T-helper 1 cell (primary cell): ENCODE measurements at places on chromosomes 13 and 19.

DNA sequence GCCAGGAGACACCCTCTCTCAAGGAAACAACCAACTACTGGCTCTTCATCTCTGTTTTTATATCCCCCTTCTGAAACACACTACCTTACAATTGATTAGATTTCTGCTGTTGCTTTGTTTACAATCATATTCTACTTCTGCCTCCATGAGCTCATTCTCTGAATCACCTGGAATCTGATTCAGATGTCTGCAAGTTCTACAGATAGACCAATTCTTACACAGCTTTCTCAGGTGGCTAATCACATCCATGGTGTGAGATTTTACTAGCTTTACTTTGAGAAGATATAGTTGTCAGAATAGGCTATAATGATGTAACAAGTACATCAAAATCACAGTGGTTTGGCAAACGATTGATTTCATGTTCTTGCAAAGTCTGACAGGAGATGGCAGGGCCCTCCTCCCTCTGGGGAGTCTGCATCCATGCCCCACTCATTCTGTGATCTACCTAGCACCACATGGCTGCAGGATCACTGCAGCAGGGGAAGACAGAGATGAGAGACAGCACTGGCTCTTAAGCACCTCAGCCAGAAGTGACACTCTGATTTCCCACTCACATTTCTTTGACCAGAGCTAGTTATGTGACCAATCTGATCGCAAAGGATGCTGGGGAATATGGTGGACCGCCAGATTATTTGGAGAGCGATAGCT is 243.7 kb downstream of the FOXO1 start:
- no peak for DNase-seq

DNA sequence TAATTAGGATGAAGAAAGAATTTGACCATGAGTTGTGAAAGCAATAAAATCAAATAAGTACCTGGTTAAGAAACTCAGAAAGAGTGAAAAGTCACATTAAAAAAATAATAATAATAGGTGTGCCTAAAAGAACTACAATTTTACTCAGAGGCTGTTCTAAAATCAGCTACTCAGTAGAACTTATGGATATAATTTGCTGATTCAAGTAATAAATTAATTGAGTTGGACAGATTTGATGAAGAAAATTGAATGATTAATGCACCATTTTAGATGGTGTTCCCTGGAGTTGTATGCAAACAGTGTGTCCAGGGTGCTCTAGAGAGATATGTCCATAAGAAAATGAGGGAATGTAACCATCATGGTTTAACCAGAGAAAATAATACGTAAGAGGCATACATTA is 2852.5 kb downstream of the PCDH9 start:
- DNase-seq: no peak

DNA sequence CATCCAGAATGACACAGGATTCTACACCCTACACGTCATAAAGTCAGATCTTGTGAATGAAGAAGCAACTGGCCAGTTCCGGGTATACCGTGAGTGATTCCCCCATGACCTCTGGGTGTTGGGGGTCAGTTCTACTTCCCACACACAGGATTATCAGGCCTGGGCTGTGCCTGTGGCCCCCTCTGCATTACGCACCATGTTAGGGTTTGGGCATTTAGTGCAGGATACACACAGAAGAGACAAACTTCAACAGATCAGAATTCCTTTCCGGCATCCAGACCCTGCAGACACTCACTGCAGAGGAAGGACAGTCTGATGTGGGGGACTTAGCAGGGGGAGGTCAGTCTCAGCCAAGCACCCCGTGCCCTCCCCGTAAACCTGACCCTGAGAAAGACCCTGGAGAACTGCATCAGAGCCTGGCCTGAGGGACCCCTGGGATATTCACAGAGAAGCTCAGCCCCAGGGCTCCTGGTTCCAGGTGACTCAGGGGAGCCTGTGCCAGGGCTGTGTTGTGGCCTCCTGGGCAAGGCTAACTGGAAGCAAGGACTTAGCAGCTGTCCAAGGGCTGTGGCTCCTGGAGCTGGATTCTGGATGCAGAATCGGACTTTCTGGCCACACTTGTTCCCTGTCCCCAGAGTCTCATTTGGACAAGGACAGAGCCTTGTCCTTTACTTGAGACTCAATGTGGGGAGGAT is 1.7 kb downstream of the CEACAM5 start:
- no peak for DNase-seq

- no peak for DNase-seq
Measured at GRCh38 chr19:28730791-28731512, 482.0 kb downstream of the UQCRFS1 start.

DNA sequence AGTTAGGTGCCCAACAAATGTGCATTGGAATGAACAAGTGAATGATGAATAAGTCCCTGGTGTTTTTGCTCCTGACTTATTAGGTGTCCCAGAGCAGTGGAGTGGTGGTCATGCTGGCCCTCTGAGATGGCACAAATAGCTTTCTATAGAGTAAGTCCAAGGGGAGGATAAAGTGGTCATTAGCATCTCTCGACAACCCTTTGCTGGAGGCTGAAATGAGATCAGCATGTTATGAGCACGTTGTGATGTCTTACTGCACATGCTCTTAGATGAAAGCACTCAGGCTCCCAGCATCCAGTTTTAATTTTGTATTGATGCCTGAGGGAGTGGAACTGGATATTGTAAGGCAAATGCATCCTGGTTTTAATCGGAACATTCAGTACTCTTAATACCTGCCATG is 326.2 kb downstream of the RFC3 start:
- DNase-seq: no peak

GRCh38 chr13:101490406-101491015 is 38.0 kb downstream of the ITGBL1 start:
- DNase-seq: no peak

GRCh38 chr19:55640043-55640576 is 692 bp upstream of the ZNF580 start:
- peak; percentile 73 for DNase-seq

- no peak for DNase-seq
Measured at GRCh38 chr13:64709079-64709478, 2521.1 kb downstream of the PCDH9 start.

- DNase-seq: no peak
Measured at GRCh38 chr19:50275577-50276368, 53.4 kb downstream of the KCNC3 start.
